ENCODE measurements at places on chromosomes 11 and 22.
A peak's percentile ranks its signal among the peaks of the same experiment; 100 is the strongest.

GRCh38 chr11:13003736-13004493 is 5.2 kb upstream of the RASSF10 start:
- DNase-seq: no peak

- DNase-seq: no peak
Measured at GRCh38 chr11:119974467-119974866, 163.4 kb downstream of the TRIM29 start.

DNA sequence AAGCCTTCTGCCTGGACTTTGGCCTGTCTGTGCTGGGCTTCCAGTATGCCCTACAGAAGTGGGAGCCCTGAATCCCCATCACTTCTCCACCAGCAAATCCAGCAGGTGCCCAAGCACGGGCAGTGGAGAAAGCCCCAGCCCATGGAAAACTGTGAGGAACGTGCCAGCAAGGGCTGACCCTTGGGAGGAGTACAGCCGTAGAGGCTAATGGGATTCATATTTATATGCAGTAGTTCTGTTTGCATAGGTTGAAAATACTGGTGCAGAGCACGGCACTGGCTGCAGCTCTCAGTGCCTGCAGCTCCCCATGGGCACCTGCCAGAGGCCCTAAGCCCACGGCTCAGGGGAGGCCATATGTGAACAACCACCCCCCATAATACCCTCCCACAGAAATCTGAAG is 10.1 kb downstream of the NAGA start:
- DNase-seq: no peak

DNA sequence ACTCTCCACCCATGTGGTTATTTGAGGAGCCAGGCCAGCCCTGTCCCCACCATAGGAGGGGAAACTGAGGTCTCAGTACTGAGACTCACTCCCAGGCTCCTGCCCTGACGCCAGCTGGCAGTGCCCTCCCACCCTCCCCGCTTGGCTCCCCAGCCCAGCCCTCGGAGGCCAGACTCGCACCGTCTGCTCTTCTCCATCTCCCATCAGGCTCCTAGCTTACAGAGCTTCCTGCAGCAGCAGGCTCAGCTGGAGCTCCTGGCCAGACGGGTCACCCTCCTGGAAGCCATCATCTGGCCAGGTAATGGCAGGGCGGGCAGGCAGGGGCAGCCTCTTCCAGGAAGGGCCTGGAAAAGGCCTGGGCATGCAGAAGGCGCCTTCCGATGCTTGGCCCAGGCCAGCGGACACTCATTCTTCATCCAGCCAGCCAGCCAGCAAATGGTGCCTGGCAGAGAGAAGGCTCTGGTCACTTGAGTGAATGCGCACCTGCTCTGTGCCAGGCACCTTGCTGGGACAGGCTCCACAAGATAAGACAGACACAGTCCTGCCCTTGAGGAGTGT is 12.6 kb downstream of the RHBDD3 start:
- no peak for DNase-seq

DNA sequence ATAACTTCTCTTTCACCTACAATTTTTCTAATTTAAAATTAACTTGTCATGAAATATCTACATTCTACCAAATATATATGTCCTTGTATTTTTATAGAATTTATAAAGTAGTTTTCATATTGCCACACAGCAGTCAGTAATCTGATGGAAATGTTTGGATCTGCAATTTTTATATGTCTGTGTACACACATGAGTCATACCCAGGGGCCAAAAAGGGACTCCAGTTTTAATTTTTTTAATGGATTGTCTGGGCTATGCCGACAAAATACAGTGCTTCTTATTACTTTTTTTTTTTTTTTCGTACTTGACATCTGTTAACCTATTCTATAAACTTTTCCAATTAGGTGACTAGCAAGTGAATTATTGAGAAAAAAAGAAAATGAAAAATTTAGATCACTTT is 6.3 kb downstream of the GUCY1A2 start:
- DNase-seq: no peak

DNA sequence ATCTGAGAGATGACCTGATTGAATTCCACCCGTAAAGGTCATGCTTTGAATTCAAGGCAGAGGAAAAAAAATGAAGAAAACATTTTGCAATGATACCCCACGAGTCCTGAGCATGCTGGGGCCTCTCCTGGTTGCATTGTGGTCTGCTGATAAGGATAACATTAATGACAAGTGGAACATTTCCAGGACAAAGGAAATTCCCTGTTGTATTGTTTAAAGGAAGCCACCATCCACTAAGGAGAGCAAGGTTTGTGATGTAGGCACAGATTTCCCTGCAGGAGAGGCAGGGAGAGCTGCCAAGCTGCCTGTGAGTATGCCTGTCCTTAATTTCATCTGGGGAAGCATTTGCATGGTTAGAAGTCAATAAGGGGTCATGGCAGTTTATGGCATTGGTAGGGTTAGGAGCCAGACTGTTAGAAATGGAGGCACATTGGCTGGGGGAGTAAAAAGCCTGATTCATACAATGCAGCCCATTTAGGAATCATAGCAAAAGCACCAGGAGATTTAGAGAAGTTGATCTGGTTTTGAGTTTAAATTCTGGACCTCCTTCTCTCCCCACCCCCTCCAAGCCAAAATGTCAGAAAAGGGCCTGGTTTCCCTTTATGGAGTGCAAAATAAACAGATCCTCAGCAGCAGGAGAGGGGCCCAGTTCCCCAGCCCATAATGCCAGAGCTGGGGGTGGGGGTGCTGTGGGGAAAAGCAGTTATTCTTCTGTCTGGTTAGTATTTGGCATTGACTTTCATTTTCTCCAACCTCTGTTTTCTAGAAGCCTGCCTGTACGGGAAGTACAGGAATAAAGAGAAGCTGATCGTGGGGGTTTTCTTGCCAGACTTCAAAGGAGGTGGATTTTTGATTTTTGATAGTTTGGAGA is 22.1 kb downstream of the FLI1 start:
- no peak for DNase-seq

GRCh38 chr11:70764356-70764905 is 366.1 kb downstream of the CTTN start:
- DNase-seq: no peak

DNA sequence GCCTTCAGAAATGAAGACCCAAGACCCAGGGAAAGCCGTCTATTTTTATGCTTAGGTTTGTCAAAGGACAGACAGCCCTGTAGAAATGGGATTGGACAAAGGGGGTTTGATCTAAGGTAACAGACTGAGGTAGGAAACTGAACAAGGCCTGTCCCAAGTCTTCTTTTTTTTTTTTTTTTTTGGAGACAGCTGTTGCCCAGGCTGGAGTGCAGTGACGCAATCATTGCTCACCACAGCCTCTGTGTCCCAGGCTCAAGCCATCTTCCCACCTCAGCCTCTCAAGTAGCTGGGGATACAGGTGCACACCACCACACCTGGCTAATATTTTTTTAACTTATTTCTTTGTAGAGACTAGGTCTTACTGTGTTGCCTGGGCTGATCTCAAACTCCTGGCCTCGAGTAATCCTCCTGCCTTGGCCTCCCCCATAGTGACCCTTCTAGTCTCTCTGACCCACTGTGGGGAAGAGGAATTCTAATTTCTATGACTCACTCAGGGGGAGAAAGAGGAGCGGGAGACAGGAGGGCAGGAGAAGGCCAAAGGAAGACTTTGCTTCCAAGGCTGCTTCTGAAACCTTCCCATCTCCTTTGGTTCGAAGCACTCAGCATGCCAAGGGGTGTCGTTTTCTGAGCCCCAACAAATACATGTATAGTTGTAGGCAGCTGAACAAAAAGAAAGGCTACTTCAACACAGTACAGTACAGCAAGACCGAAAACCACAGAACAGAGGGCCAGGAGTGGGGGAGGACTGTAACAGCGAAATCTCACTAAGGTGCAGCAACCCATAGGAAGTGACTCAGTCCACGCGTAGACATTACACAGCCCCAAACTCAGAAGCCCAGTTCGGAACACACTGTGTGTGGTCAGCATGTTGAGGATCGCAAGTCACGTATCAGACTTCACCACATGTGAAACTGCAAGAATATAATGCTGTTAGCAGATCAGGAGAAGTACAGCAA is 872 bp downstream of the TMA7B start:
- DNase-seq: no peak

GRCh38 chr11:133146697-133147306 is 385.5 kb downstream of the OPCML start:
- DNase-seq: no peak

- peak; percentile 5 for DNase-seq
Measured at GRCh38 chr11:70521475-70522308, 123.4 kb downstream of the CTTN start.

- DNase-seq: no peak
Measured at GRCh38 chr22:36595154-36595553, 66.2 kb upstream of the EIF3D start.

GRCh38 chr11:117861151-117862018 is 15.1 kb downstream of the FXYD6 start:
- peak; percentile 75 for DNase-seq

GRCh38 chr22:38503021-38503420 is 3.1 kb downstream of the DDX17 start:
- DNase-seq: no peak

DNA sequence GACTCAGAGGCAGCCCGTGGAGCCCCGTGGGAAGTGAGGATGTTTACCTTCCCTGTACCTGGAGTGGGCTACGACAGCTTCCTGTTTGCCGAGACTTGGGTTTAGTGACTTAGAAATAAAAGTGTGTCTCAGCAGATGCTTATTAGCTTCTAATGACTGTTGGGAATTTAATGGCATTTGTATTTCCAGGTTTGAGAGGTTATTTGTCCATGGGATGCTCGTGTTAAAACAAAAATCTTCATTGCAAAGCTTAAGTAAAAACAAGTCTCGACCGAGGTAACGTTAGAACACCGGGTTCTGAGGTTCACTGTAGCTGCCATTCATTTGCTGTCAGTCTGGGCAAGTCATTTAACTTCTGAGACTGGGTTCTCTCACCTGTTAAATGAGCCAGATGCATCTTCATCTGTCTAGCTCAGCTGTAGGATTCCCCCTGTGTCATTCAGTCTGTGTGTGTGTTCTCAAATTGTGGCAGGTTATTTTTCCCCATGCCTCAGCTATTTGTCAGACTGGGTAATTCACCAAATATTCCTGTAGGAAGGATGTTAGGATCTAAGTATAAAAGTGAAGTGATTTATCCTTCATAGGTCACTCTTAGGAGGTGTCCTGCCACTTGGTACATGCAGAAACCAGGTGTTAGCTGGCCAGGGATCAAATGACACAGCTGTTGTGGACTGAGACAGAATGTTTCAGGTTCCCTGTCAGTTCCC is 791 bp downstream of the EI24 start:
- DNase-seq: no peak

DNA sequence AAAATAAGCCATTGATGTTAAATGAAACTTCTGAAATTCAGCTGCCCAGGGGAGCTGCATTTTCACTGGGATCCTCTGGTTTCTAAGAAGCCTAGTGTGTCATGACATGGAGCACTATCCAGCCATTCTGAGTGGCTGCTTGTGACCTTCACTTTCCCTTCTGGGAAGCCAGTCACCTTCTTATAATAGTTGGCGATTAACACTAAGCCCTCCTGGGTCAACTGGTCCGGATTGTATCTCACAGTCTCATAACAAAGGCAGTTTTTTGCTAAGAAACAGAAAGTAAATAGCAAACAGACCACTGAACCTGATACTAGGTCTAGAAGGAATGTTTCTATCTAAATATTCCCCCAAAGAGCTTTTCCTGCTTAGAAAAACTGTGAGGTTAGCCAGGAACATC is 7.9 kb downstream of the CSRP3 start:
- DNase-seq: no peak

DNA sequence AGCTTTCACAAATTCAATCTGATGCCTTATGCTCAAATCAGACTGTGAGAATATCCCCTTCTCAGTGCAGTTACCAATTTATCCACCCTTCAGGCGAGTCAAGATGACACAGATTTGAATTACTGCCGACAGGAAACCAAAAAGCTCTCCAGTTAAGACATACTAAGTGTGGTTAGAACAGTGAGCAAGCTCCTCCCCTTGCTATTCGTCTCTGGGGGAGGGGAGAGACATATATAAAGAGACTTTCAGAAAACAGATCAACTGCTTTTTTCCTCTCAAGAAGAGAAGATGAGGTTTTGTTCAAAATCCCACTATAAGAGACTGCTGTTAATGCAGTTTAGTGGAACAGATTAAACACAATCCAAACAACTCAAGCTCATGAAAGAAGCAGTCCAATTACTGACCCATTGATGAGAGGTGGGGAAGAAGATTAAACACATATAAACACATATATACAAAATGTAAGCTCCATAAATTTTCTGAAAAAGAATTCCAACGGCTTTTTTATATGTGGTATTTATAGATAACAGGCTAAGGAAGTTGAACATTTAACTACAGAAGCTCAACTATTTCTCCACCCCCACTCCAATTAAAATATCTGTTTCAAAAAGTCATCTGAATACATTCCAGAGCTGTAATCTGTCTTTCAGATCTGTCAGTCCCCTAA is 102.7 kb downstream of the MRTFA start:
- DNase-seq: no peak

DNA sequence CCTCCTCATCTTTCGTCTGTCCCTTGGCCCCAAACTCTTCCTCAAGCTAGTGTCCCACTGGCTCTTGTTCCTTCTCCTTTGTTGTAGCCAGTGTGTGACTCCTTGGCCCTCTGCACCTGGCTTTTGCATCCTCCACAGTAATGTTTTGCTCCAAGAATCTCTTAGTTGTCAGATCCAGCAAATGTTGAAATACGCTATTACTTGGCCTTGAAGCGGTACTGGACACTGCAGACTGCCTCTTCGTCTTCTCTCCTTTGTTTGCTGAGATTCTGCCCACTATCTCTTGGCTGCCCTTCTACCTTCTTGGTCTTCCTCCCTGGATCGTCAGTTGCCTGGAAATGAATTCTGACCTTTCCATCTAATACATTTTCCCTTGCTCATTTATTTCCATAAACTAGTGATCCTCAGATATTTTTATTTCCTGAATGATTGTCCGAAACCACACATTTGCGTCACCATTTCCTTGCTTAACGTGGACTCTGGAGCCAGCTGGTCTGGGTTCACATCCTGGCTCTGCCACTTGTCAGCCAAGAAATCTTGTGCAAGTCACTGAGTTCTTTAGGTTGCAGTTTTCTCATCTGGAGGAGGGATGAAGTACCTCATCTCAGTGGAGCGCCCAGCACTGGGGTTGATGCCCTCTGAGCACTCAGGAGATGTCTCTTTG is 113.6 kb downstream of the LDLRAD3 start:
- DNase-seq: peak; percentile 44

- DNase-seq: peak; percentile 54
Measured at GRCh38 chr11:14973621-14974514, 1.7 kb upstream of the CALCA start.

GRCh38 chr22:26367402-26368245 is 61.4 kb upstream of the ASPHD2 start:
- DNase-seq: no peak

GRCh38 chr22:17797721-17798559 is 23.7 kb upstream of the BID start:
- DNase-seq: no peak

DNA sequence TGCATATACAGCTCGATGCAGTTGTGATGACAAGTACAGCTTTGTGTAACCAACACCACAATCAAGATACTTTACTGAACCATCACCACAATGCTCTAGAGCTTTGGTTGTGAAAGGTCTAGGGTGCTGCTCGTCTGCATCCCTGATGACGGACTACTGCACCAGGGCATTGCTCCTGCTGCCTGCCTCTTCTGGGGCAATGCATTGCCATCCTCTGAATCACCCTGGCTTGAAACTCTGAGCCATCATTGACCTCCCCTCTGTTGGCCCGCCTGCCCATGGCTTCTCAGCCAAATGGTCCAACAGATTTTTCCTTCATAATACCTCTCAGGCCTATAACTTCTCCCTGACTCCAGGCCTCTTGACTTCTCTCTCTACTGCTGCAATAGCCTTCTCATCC is 77.4 kb upstream of the CSNK2A3 start:
- DNase-seq: no peak
